Activated naive CD8-positive, alpha-beta T cell treated with anti-CD3 and anti-CD28 coated beads, Interleukin-2, amount 50 U/mL, for 24 hours (primary cell): ENCODE measurements at places on chromosomes 1 and 21.

DNA sequence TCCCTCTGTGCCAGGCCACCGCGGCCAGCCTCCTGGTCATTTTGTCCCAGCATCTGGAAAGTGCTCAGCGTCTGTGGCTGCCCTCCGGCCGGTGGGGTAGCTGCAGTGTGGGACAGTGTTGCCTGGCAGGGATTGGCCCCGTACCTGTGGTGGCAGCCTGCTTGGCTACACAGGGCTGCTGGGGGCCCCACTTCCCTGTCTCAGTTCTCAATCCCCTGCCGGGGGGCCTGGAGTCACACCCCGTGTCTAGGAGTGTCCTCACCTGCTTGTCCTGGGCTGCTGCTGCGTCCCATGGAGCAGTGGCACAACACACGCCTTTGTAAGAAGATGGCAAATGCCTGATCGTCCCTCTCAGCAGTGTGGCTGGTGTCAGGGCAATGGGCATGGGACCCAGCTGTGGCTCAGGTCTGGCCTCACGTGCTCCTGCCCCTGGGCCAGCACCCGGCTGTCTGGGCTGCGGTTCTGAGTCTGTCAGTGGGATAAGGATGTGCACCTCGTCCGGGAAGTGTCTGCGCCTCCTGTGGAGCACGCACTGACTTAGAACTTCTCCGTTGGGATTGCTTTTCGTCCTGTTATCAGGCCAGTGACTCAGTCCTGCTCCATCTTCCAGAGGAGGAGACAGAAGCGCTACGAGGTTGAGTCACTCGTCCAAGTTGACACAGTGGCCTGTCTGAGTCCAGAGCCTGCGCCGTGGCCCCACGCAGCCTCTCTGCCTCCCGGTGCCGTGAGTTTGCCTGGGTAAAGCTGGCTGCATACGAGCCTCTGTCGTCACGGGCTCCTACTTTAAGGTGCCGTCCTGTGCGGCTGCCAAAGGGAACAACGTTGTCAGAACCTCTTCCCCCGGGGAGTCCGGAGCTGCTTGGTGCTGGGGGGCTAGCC, 41.0 kb downstream of the CRYAA start:
- DNase-seq: no peak

- DNase-seq: no peak
Measured at GRCh38 chr1:175822580-175822979, 79.2 kb upstream of the TNR start.

DNA sequence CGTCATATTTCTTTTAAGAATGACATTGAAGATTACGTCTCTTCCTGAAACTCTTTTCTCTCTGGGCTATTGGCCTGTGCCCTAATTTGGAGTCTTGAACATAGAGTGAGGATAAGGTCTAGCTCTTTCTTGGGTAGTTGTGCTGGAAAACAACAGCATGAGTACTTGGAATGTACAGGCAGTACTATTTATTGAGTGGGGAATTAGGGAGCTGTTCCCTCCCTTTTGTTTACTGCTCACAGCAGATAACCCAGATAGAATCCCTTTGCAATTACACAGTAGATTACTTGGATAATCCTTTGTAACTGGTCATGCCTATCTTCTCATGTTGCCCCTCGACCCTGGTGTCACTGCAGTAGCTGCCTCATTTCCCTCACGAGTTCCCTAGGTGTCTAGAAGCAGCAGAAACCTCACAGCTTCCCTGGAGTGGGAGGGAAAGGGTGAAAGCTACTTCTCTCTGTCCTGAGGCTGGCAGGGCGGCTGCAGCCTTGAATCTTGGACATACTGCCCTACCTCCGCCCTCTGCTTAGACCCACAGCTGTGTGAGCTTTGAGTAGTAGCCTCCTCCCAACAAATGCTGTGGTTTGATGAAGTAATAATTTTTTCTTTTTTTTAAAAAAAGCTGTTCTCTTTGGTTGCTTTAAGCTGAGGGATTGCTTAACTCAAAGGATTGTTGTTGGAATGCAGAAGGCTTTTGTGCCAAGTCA, 70.6 kb downstream of the FGGY start:
- no peak for DNase-seq

DNA sequence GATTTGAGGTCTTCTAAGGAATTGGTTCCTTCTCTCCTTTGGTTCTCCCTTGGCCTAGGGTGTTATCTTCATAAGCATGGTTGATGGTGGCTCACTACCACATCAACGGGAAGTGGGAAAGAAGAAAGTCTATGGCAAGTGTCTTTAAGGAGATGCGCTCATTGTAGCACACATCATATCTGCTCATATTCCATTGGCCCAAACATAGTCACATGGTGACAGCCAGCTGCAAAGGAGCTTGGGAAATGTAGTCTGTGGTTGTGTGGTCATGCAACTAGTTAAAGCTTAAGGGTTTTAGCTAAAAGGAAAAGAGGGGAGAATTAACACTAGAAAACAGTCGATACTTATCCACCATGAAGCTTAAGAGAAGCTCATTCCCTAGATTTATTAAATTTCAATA, 11.4 kb upstream of the MRPS6 start:
- no peak for DNase-seq

DNA sequence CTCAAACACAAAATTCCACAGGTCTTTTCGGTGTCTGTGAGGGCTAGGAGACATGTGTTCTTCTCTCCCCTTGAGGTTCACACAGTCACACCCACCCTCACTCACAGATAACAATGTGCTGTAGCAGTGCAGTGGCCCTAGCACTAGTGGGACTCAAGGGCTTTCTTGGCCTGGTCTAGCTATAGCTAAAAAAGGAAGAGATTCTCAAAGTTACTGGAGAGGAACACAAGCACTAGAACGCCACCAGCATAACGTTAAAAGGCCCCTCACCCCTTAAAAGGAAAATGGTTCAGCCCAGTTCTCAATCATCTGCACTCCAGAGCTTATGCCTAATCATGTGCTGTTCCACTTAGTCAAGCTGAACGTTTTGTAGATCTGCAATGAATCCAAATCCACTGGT, 39.5 kb downstream of the RGS8 start:
- no peak for DNase-seq

- DNase-seq: peak; percentile 33
Measured at GRCh38 chr1:11740258-11741192, 4.6 kb downstream of the AGTRAP start.

- DNase-seq: no peak
Measured at GRCh38 chr1:196029410-196029809, 578.8 kb downstream of the KCNT2 start.

- DNase-seq: no peak
Measured at GRCh38 chr1:112247961-112248360, 148.1 kb upstream of the CTTNBP2NL start.

DNA sequence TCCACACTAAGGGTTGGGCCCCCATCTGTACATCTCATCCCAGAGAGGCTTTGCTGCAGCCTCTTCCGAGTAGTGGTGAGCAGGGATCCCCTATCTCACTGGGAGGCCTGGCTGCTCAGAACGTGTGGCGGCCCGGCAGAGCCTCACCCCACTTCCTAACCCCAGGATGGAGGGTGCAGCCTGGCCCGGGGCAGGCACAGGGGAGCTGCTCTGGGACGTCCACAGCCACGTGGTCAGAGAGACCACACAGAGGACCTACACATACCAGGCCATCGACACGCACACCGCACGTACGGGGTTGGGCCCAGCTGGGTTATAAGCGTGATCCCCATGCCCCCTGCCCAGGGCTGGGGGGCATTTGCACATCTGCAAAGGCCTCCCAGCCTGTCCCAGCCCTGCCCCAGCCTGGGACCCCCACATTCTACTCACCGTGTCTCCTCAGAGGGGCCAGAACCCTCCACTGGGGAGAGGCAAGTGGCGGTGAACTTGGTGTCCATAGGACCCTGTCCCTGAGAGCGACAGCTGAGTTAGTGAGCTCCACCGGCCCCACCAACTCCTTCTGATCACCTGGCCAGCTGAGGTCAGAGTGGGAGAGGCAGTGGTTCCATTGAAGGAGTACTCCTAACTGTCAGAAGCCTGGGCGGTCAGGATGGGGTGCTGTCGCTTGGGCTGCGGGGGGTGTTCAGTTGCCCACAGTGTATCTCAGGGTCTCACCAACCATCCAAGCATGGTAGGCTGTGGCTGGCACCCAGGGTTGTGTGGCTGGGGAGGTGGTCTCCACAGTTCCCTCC, 41.2 kb downstream of the TRIM11 start:
- no peak for DNase-seq

DNA sequence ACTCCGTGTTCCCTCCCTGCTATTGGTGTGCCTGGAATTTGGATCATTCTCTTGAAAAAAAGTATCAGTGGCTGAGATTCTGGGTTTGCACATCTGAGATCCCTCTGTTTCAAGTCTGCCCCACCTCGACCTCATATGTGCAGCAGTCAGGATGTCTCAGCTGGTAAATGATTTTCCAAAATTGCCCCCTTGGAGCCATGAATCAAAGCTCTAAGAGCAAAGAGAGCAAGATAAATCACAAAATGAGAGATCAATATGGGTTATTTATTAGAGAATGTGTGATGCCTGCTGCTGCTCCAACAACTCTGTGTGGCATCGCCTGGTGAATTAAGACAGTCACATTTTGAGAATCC, 8.5 kb downstream of the CRP start:
- DNase-seq: no peak

GRCh38 chr1:111507411-111508201, 4.2 kb upstream of the ADORA3 start:
- DNase-seq: peak; percentile 68

GRCh38 chr21:29164323-29164942, 34.0 kb downstream of the MAP3K7CL start:
- DNase-seq: no peak

GRCh38 chr21:27769763-27770162, 802.9 kb upstream of the ADAMTS5 start:
- no peak for DNase-seq

- DNase-seq: no peak
Measured at GRCh38 chr1:155307247-155307740, 1.4 kb upstream of the FDPS start.

DNA sequence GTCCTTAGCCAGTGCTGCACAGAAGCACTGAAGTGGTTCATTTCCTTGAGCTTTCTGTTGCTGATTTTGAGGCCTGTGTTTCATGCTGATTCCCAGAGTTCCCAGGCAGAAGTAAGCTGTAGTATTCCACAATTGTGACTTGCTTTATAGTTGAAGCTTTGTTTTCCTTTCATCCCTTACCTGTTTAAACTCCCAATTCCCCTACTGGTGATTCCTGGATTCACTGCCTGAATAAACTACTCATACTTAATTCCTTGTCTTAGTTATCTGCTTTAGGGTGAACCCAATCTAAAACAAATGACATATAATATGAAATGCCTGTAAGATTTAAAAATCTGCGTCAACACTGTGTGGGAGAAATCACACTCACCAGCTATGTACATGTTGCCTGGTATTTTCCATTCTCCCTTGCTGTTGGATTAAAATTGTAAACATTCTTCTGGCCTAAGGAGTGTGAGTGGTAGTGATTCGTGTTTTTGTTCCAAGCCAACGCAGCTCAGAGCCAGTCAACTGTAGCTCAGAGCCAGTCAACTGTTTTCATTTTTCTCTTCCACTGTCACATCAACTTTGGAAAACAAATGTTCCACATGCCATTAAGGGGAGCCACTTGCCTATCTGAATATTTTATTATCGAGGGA, 879.4 kb downstream of the MRPL39 start:
- no peak for DNase-seq

DNA sequence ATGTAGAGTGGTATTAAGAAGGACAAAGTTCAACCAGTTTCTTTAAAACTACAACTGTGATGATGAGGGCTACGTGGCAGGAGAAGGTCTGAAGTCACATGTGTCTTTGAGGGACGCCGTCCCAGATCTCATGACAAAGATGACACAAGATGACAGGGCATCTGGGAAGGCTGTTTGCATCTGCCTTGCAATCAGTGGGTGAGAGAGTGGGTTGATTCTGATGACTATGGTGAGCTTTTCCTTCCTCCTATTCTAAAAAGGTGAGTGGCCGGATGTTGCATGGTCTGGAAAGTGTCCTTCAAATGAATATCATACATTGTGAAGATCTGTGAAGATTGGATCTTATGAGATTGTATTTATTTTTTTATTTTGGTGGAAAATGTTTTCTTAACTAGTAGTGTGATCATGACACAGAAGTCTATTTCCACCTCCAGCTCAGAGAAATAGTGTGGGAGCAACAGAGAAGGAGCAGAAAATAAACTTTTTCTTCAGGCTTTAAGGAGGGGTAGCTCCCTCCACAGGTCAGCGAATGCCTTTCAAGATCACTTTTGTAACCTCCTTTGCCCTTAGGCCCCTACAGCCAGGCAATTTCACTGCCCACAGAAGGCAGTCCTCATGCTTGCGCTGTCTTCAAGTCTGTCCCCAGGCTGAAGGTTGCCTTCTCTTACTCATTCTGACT, 76.0 kb upstream of the ATF3 start:
- no peak for DNase-seq

DNA sequence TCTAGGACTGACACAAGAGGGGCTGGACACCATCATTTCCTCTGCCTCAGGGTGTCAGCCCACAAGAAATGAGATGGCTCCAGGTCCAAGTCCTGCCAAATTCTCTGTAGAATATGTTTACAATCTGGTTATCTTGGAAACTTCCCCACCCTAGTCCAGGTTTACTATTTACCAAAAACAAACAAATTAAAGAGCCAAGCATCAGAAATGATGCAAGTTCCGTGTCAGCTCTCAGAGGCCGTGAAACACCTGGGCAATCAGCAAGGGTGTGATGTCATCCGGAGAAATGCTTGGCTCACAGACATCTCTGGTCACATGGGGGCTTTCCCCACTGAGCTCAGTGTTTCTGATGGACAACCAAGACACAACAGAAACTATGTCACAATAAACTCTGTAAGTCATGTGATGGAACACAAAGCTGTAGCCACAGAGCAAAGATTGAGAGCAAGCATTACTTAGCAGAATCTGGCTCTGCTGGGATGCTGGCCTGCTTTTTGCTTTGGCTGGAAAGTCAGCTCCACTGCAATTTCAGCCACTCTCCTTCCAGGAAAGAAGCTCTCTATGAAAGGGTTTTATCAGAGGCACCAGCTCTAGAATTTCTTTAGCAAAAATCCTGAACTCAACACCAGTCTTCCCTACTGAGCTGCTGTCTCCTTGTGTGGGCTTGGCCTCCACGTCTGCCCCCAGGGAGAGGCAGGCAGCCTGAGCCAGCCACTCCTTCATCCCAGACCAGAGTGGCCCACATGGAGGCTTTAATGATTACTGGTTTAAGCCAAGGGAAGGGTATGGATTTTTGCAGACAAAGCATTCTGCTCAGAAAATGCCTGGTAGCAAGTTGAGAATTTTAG, 55.9 kb downstream of the NENF start:
- no peak for DNase-seq
